Astrocyte of the cerebellum (primary cell): ENCODE measurements at places on chromosomes 6 and 20.
A peak's percentile ranks its signal among the peaks of the same experiment; 100 is the strongest.

DNA sequence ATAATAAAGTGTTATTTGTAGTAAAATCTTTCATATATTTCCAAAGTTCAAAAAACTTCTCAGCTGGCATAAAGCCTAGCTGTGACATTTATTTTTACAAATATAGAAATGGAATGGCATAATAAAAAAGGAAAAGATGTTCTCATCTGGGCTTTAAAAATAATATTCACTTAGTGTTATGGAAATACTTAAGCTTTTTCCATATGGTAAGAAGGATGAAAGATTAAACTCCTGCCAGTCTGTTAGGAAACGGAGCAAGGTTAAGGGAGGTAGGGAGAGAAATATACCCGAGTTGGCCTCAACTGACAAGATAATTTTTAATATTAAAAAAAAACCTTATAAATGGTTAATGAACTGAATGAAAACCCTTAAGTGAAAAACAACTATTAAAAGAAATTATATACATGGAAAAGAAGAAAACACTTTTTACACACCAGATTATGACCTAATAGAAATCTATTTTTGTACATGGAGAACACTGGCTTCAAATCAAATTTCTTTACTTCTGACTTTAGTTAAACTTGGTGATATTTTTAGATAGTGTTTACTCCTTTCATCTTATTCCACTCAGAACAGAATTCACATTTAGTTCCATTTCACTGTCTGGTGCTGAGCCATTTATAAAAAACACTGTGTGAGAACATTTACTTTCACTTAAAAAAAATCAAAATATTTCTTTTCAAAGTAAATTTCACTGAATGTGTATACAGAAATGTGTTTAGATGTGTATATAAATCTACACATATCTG, 137.0 kb downstream of the DST start:
- no peak for DNase-seq

GRCh38 chr6:169981969-169982368, 230.5 kb downstream of the ERMARD start:
- DNase-seq = no peak

GRCh38 chr6:116373300-116373699, 2.6 kb downstream of the DSE start:
- DNase-seq = no peak

- DNase-seq = no peak
Measured at GRCh38 chr6:89610149-89610642, 28.4 kb downstream of the LYRM2 start.

GRCh38 chr20:1669304-1669703, 11.7 kb upstream of the SIRPG start:
- DNase-seq = peak; percentile 87

GRCh38 chr20:51955756-51956155, 153.4 kb upstream of the SALL4 start:
- DNase-seq = peak; percentile 35

DNA sequence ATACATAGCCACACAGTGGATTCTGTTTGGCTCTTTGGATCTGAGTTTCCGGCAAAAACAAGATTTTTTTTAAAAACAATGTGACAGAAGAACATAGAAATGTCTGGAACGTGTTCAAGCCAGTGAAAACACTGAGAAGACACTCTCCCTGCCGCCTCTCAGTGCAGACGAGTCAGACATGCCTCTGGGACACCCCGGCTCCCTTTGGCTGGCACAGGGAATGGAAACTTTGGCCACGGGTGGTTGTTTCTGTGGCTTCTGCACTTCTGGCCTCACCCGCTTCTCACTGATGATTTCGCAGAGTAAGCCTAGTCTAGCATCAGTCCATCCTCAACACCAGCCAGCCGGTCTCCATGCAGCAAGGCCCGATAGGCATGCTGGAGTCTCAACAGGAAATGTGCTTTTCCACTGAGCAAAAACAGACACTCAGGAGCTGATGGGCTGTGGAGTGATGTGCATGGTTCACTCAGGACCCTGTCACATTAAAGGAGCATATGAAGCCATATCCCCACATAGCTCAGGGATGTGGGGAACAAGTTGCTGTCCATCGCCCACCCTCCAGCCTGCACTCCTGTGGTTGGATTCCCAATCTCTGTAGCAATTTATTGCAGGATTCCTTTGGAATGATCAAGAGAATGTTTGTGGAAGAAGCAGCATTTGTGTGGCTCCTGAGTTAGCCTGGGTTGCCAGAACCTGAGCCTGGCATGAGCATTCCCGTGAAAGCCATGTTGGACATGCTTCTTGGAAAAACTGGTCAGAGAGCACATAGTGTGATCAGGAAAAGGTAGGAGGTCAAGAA, 262.0 kb upstream of the RIN2 start:
- no peak for DNase-seq

DNA sequence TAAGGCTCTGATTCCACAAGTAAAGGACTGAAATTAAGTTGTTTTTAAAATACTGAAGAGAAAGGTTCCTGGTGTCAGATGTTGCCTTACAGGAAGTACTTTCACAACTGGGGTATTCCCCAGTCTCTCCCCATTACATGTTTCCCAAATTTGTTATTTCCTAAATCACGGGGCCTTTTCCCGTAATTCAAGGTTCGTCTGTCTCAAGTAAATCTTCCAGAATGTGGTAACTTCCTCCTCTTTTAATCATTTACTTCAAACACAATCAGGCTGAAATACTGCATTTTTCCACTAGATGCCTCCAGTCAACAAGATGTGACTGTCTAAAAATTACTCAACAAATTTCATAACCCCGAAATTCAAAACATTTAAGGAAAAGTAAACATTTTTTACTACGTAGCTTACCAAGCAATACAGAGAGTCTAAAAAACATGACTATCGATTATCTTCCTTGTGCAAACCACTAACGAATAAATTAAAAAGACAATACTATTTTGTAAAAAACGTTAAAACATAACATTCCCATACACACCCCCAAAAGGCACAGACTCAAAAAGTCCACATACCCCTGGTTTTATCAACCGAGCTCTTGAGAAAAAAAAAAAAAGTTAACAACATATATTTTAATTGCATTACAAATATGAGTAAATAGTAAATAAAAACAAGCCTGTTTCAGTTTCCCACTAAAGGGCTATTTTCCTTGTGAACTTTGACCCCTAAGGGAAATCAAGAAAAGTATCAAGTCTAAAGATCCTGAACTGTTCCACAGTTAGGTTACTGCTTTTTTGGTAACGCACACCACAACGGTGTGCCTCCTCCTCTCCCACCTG, 1.7 kb downstream of the SOD2 start:
- DNase-seq = peak; percentile 65

GRCh38 chr20:4544765-4545164, 176.9 kb upstream of the PRND start:
- DNase-seq = no peak
